ENCODE measurements at places on chromosomes 1 and 21.

GRCh38 chr1:194322751-194323150 lies 1136.3 kb upstream of the B3GALT2 start:
- DNase-seq, result peak; percentile 13

- no peak for DNase-seq
Observed at GRCh38 chr1:193590102-193590501, 403.7 kb upstream of the B3GALT2 start.

- DNase-seq, result peak; percentile 12
Observed at GRCh38 chr1:227257964-227258363, 60.3 kb downstream of the CDC42BPA start.

DNA sequence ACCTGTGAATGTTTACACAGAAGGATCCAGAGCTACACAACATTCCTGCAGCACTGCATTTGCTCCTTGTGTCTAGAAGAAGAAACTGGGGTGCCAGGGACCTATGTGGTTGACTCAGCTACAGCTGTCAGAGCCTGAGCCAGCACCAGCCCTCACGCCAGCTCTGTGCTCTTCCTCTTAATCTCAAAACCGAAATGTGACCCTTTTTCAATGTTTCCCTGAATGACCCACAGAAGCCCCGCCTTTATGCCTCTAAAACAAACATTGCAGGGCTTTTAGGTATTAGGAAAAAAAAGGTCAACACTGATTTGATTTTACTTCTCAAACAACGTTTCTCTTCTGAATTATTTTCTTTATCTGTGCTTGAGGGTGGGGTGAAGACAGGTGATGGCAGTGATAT lies 260.5 kb downstream of the DYRK1A start:
- peak; percentile 19 for DNase-seq

DNA sequence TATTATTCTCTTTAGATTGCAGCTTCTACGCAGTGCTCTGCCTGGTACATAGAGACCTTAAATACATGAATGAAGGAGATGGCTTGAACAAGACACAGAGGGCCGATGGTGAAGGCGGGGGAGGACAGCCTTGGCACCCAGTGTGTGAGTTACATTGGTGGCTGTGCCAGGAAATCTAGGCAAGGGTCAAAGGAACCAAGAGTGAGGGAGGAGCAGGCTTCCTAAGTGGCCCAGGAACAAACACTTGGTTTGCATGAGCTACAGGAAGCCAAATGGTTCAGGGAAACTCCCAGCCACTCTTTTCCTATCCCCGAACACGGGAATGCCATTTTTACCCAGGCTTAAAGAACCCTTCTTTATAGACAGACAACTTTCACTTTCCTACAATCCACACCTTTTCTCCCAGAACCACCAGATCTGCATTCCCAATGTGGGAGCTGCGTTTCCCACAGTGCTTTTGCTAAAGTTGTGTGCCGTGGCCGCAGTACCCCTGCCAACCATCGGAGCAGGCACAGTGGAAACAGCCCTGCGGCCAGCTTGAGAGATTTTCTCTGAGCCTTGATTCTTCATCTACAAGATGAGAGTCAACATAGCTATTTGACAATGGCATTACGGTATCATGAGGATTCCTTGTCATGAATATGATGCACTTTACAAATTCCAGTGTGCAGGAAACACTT lies 3.5 kb upstream of the CLEC20A start:
- no peak for DNase-seq

DNA sequence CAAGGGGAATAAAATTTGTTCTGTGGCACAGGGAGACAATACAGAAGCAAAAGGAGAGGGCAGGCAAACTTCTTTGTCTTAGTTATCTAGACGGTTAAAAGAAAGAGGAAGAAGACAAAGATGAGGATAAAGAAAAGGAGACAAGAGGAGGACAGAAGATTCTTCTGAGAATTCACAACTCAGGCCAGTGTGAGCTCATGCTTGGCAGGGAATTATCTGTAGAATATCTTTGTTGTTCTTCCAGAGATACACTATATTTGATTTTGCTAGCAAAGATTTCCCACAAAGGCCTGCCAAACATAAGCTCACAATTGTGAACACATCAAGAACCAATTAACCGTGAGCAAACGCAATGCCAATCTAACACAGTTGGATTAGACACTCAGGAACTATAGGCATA lies 21.4 kb downstream of the SLC16A1 start:
- no peak for DNase-seq

- DNase-seq, result no peak
Observed at GRCh38 chr1:9014475-9015375, 11.5 kb downstream of the SLC2A7 start.

DNA sequence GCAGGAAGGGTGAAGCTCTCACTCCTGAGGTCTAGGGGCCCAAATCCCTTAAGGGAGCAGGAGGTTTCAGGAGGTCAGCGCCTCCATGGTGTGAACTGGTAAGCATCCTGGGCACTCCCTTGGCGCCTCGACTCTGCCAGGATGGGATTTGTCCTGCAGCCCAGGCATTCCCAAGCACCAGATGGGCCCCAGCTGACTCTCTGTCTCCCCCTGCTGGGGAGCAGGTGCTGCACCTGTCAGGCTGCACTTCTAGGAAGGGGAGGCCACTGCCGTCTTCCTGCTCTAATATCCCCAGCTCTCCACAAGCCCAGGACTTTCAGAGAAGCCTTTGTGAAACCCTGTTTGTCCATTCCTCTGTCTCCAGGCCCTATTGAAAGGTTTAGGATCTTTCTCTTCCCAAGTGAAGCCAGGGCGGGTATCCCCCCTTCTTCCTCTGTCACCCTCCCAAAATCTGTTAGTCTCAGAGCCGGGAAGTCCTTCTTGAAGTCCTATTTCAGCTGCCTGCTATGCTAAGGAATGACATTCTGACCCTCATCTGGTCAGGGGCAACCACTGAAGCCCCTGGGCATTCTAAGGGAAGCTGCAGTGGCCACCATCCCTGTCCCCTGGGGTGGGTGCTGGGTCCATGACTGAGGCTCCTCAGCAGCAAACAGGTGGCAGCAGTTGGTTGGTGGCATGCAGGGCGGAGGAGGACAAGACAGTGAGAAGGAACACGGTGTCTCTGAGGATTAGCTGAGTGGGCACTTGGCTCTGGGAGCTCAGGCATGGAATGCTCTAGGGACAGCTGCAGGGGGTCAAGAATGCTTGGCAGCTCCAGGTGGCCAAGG lies 3.2 kb downstream of the MYBPH start:
- DNase-seq, result peak; percentile 78

GRCh38 chr1:42551180-42551579 lies 88.1 kb downstream of the CCDC30 start:
- no peak for DNase-seq

DNA sequence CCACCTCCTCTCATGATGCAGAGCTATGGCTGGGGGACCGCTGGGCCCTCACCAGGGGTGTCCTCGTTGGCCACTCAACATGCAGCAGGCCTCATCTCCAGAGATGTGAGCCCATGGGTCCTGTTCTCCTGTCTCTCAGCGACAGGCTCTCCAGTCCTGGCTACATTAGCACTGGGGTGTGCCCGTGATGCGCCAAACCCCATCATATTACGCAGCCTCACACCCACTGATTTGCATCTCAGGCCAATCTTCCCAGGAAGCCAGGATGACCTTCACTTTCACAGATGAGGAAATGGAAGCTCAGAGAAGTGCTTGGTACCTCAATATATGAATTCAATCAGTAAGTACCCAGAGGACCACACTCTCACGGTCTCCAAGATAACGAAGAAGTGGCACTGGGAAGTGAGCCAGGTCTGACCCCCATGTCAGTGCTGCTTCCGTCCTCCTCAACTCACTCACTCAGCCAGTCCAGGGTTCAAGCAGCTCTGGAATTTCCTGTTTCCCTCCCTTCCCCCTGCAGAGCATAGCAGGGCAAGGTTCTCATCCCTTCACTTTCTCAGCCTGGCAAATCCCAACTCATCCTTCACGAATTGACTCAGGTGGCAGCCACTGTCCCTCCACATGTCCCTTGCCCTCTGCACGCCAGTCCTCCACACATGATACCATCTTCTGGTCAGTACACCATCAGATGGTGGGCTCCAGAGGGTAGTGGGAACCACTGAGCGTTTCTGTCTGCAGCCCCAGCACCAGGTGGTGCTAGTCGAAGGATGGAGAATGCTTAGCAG lies 28.9 kb upstream of the EVA1B start:
- no peak for DNase-seq

DNA sequence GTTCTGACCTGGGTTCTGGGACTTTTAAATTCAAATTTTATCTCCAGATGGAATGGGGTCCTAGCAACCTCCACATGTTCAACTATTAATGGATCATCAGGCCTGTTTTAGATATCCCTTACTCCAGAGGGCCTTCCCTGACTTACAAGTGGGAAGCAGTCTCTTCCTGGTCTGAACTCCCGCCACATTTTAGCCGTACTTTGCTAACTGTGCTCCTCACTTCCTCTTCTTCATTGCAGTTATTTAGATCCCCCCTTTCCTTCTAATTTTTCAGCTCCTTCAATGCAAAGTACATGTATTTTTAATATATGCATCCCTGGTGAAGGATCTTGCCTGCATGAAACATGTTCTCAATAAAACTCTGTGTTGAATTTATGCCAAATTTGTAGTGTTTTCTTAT lies 3.7 kb downstream of the CD1A start:
- no peak for DNase-seq

DNA sequence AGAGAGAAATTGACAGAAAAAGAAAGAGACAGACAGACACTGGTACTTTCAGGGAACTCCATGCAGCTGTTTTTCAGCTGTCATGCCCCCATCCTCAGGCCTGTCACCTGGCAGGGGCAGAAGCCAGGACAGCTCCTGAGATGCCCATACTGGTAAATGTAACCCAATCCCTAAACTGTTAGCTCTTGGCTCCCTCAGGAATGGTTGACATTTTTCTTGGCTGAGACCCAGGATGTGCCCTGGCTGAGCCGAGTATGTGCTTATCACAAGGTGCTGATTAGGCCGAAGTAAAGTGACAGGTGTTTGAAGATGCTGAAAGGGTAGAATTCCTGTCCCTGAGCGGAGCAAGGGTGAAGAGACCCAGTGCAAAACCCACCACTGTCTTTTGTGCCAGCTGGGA lies 50.7 kb downstream of the PGM1 start:
- DNase-seq, result peak; percentile 66

DNA sequence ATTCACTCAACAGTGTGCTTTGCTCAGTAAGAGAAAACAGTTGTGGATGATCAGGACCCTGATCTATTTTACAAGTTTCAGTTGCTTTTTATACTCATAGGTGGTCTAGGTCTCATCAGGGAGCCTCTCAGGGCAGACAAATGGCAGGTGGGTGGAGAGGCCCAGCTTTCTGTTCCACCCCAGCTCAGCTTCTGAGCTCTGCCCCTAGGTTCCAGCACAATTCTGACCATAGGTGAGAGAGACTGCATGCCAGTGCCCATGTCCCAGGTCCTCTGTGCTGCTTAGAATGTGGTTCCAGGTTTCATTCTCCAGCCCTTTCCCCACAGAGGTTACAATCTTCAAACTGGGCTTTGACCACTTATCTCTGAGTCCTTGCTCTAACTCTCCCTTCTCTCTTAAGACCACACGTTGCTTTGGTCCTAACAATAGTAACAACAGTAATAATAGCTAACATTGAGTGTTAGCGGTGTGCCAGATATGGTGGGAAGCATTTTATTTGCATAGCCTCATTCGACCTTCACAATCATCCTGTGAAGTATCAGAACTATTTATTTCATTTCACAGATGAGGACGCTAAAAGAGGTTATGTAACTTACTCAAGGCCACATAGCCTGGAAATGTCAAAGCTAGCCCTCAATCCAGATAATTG lies 19.6 kb upstream of the DUSP10 start:
- no peak for DNase-seq

- no peak for DNase-seq
Observed at GRCh38 chr1:108691128-108691941, 775 bp upstream of the PRPF38B start.

- DNase-seq, result no peak
Observed at GRCh38 chr1:171346881-171347280, 32.9 kb downstream of the FMO4 start.

GRCh38 chr1:43282220-43283195 lies 2.9 kb downstream of the C1orf210 start:
- DNase-seq, result peak; percentile 24

- no peak for DNase-seq
Observed at GRCh38 chr1:245876586-245876985, 630.5 kb downstream of the SMYD3 start.

- no peak for DNase-seq
Observed at GRCh38 chr1:35659589-35659988, 18.3 kb upstream of the PSMB2 start.

DNA sequence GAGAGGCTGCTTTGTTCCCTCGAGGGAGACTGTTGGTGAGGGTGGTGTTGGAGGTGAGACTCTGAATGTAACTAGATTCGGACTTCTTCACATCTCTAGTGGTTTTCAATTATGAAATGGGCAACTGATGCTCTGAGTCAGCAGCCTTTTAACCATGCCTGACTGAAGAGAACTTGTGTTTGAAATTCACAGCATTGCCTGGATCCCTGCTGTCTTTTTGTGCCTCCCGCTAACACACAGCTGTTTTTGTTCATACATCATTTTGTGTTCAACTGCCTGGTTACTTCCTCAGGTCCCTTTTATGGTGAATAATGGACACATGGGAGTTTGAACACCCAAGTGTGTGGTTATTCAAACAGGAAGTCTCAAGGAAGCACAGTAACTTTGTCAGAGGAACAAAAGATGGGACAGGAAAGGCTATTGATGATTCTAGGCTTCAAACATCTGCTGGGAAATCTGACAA lies 16.8 kb downstream of the LAMC1 start:
- peak; percentile 98 for DNase-seq

DNA sequence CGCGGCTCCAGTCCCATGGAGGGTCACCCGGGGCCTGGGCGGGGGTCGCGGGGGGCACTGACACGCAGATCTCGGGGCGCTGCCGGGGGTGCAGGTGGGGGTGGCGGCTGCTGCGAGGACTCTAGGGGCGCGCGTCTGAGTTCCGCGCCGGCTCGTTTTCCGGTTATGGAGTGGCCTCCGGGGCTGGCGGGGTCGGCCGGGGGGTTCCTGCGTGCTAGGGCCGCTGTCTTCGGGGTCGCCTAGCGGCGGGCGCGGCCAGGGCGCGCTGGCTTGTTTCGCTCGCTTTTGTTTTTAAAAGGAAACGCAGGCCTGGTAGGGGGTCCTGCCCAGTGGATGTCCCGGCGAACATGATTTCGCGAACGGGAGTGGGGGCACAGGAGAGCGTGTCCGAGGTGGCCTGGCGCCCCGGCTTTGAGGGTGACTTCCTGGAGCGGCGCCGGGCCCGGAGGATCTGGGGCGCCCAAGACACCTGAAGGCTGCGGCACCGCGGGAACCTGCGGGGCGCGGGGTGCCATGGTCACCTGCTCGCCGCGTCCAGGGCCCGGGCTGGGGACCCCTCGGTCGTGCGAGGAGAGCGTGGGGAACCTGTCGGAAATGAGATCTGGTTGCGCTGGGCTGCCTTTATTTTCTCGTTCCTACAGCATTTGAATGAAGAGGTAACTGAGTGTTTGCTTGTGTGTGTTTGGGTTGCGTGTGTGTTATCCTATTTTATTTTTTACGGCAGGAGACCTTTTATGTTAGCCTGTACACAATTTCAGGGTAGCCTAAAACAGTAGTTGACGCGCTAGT lies 618 bp downstream of the ETS2 start:
- peak; percentile 67 for DNase-seq
